ENCODE measurements at places on chromosomes 7 and 10.
A peak's percentile ranks its signal among the peaks of the same experiment; 100 is the strongest.

- peak; percentile 94 for DNase-seq
These were observed 24.2 kb downstream of the TACR2 start for GRCh38 chr10:69392481-69393000.

GRCh38 chr7:36391436-36392198 is 2.0 kb downstream of the ANLN start:
- DNase-seq = peak; percentile 21

GRCh38 chr10:60335708-60336107 is 54.0 kb downstream of the ANK3 start:
- DNase-seq = no peak

- DNase-seq = no peak
These were observed 31.8 kb upstream of the VCL start for GRCh38 chr10:73965890-73966768.

DNA sequence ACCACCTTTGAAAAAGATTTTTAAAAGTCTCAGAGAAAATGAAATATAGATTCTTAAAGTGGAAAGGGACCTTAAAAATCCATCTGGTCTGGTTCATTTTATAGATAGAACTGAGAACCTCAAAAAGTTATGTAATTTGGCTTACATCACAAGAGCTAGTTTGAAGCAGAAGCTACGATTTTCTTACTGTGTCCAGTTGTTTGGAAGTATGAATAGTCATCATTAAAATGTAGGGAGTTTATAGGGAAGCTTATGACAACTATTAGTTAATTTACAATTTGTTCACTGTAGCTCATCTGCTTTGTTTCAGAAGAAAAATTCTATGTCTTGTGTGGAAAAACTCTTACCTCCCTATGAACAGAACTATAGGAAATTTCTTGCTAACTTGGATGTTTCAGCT is 26.9 kb downstream of the ZEB1 start:
- no peak for DNase-seq

DNA sequence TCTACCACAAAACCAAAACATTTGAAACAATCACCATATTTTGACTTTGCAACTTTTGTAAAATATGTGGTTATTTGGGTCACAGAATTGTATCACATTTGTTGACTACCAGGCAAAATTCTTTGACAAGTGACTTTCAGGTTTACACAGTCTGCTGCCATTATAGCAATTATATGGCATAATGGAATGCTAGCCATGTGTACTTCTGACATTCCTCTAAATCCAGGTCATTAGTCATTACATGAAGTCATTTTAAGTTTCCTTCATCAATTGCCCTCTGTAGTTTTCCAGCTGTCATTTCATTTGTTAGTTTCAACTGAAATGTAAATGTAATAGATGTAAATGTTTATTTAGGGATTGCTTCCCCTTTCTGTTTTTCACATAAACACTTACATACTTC is 137.5 kb downstream of the IMMP2L start:
- no peak for DNase-seq
